ENCODE measurements at places on chromosomes 7 and 10.

- DNase-seq = no peak
These were observed 582 bp downstream of the TPST1 start for GRCh38 chr7:66205741-66206090.

DNA sequence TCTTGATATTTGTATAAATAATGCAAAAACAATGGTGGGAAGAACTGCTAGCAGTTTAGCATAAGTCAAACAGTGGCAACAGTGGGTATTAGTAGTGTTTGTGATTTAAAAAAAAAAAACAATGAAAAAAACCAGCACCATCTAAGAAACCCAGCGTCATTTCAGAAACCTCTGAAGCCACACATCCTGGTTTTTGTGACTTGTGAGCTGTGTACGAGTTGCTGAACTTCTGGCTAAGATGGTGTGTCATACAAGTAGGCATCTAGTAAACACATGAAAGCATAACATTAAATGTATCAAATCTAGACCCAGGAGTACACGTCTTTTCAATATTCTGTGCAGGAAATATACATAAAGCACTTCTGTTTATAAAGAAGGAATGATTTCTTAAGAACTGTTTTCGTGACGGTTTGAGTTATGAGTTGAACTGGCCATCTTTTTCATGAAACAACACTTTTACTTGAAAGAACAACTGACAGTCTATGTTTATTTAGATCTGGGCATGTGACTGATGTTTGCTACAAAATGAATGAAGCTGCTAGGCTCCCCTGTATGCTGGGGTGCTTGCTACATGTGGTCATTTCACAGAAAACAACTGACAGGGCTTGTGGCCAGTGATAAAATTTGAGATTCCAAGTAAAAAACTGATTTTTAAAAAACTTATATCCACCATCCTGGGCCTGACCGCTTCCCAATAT lies 143.5 kb downstream of the PIP4K2A start:
- DNase-seq = no peak

GRCh38 chr10:83515001-83515400 lies 624.3 kb upstream of the GHITM start:
- no peak for DNase-seq

DNA sequence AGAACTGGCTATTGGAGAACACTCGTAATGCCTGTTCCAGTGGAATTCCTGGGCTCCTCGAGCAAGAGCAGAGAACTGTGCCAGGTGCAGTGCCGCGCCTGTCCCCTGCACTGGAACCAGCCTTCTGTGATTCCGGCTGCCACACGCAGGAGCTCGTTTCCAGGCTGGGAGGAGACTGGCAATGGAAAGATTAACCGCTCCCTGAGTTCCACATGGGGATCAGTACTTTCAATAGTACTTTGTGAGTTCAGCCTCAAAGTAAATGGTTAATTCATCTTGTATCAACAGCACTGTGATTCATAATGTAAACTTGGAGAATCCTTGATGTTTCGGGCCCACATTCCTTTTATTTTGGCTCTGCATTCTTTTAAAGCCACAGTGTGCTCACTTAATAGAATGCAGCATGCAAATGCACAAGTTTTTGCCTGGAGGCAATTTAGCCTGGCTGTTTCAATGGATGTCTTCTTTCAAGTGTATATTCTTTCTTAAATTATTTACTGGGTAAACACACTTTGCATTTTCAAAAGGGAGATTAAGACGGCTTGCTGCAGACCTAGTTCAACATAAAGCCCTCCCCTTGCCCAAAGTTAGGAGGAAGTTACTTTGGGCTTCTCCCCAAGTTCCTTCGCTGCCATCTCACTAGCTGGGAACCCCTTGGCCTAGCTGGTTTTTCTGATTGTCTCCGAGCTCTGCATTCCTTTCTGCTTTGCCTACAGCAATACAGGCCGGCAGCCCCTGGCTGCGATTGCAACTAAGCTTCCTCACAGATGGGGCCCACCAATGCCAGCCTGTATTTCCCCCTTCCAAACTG lies 138.1 kb upstream of the TCF7L2 start:
- DNase-seq = no peak

GRCh38 chr10:1142596-1142995 lies 86.4 kb downstream of the WDR37 start:
- no peak for DNase-seq

- no peak for DNase-seq
These were observed 82.6 kb upstream of the ELMO1 start for GRCh38 chr7:37531225-37531624.

DNA sequence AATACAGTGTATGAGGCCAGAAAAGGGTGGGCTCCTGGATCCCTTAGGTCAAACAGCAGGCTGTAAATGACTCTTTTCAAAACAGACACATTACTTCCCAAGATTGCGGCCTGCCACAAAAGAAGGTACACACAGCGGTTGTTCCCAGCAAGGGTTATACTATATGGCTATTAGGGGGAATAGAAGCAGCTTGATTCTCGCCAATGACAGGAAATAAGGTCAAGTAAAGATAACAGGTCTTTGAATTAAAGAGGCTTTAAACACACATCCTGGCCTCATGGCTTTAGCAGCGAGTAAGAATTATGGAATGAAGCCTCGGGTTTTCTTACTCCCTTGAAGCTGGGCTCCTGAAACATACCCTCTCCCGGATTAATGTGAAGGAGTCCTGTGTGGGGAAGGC lies 58.3 kb downstream of the CYP26A1 start:
- DNase-seq = no peak

DNA sequence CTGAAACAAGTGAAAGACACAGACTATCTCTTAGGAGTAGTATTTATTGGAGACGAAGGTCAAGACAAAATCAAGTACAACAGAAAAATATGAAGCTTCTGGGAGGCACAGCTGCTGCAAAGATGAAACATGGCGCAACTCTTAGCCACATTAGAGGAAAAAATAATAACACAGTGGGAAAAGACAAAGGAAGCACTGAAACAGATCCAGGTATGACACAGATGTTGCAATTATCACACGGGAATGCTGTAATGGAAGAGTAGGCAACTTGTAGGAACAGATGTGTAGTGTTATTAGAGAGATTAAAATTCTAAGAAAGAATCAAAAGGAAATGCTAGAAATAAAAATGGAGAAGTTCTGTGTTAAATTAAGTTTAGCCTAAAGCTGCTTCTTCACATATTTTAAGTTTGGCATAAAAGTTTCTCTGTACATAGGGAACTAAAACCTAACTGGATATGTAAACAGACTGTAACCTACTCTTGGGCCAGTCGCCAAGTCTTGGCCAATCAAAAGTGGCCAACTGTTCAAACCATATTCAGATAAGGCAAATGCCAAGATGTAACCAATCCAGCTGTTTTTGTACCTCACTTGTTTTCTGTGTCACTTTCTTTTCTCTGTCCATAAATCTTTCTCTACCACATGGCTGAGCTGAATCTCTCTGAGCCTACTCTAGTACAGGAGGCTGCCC lies 1132.0 kb upstream of the LRRTM3 start:
- DNase-seq = no peak
